Hematopoietic multipotent progenitor cell treated with erythropoietin and hydrocortisone succinate and interleukin-3 and kit ligand, for 6 days (in vitro differentiated cells): ENCODE measurements at places on chromosomes 1 and 21.
A peak's percentile ranks its signal among the peaks of the same experiment; 100 is the strongest.

GRCh38 chr21:43632373-43632905 is 26.8 kb downstream of the HSF2BP start:
- DNase-seq: no peak

- DNase-seq: peak; percentile 14
These were observed 50.1 kb downstream of the CRP start for GRCh38 chr1:159664247-159664646.

DNA sequence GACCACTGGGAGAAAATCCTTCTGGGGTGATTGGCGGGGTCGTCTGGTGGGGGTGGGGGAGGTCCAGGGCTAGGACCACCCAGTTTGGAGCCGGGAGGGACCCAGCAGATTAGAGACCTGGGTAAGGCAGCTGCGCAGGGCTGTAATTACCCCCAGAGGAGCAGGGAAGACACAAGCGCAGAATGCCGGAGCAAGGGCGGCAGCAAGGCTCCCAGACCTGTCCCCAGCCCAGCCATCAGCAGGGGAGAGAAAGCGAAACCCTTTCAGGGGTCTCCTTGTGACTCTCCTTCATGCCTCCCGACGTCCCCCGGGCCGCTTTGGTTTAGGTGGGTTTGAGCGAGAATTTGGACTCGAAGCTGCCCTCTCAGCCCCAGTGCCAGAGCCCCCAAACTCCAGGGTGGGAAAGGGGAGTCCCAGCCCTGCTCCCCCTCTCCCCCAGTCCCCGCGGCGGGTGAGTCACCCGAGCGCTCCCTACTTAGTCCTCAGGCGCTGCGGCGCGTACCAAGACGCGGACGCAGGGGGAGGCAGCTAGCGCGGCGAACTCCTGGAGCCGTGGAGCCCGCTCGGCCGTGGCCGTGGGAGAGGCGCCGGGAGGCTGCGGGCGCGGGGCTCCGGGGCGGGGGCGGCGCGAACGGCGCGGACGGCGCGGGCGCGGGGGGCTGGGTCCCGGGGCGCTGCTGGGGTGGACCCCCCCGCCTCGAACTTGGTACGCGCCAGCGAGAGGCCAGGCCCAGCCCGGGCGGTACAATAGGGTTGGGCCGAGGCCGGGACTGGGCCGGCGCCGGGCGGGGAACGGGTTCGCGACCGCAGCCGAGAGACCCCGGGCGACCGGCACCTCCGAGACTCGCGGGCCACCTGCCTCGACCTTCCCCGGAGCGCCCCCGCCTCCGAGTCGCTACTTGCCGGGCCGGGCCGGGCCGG is at the start of gene MAP7D1:
Gene MAP7D1, plus strand, starts transcription at position 753 of the 921 bp plus-strand sequence. CDS start 258 bp downstream, outside the sequence.
- DNase-seq: peak; percentile 90

GRCh38 chr1:89929467-89930063 is 65.3 kb upstream of the ZNF326 start:
- peak; percentile 34 for DNase-seq

DNA sequence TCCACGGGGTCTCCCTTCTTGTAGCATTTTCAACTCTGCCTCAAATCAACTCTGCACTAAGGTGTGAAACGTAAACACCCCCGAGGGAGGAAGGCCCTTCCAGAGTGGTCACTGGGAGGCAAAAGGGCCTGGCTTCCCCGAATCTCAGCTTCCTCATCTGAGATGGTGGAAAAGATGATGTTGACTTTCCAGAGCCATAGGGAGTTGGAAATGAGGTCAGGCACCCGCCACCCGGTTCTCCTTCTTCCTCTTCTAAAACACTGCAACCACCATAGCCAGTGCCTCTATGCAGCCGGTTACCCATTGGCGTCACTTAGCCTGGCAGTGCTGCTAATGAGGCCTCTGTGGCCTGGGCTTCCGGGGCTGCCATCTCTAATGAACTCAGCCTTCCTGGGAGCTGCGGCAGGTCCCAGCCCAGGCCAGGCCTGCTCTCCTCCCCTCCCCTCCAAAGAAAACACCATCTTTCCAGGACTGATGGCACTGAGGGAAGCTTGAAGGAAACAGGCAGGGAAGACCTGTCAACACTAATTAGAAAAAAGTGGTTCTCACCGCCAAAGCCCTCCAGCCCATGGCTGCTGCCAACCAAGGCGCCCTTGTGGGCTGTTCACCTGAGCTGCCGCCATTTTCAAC is 175.0 kb downstream of the KAZN start:
- DNase-seq: no peak

- no peak for DNase-seq
These were observed 4.8 kb upstream of the MYSM1 start for GRCh38 chr1:58704616-58705021.

DNA sequence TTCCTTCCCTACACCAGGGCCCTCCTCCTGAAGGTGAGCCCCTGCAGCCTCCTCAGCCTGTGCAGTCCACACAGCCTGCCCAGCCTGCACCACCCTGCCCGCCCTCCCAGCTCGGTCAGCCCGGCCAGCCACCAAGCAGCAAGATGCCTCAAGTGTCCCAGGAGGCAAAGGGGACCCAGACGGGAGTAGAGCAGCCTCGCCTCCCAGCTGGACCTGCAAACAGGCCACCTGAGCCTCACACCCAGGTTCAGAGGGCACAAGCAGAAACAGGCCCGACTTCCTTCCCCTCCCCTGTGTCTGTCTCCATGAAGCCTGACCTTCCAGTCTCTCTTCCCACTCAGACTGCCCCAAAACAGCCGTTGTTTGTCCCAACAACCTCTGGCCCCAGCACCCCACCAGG is 38.8 kb downstream of the ZBTB17 start:
- no peak for DNase-seq
